ENCODE measurements at places on chromosomes 7 and 10. TPM values are rescaled to one million over a fixed set of nuclear protein-coding genes. Genes with fewer than 3 reads are reported as not detected.

ZCCHC24 gene
- total RNA-seq: 10.7 TPM

AGAP6 gene
- total RNA-seq: 12.3 TPM

AQP1 gene
- total RNA-seq: 0.87 TPM

DNA sequence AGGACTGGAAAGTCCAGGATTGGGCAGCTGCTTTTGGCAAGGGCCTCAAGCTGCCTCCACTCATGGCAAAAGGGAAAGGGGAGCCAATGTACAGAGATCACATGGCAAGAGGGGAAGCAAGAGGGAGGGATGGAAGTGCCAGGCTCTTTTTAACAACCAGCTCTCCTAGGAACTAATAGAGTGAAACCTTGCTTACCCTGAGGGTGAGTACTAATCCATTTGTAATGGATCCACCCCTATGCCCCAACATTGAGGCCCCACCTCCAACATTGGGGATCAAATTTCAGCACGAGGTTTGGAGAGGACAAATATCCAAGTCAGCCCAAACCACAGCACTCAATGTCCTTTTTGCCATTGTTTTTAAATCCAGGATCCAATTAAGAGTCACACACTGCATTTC lies 12.5 kb downstream of the HABP2 start:
- no peak overlapping the region for H3K27ac ChIP-seq
- H3K4me3 ChIP-seq: no peak overlapping the region
- H3K27me3 ChIP-seq: peaks cover 22% of the 10 kb centered on the region
- H3K36me3 ChIP-seq: no peaks in the 10 kb centered on the region
- DNase-seq: no peak

GRCh38 chr7:27112955-27113949 lies 10.8 kb upstream of the HOXA2 start:
- H3K27ac ChIP-seq: no peak overlapping the region
- H3K36me3 ChIP-seq: no peaks in the 10 kb centered on the region
- H3K4me1 ChIP-seq: no peaks in the 10 kb centered on the region

DNA sequence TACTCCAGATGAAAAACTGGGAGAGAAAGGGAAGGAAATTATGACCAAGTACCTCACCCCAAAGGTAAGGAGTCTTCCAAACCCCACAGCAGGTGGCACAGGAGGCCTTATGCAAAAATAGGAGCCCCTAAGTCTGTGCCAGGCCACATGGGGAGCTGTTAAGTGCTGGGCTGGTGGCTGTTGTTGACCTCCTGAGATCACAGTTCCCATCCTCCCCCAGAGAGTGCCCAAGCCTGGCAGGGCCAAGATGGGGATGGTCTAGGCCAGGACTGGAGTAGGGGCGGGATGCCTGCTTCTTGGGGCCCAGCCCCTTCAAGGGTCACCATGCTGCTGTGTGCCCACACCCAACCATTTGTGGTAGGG lies 145.8 kb downstream of the RGS10 start:
- no peak overlapping the region for H3K27ac ChIP-seq
- H3K4me3 ChIP-seq: no peak overlapping the region
- no peak for DNase-seq
- peaks cover 10% of the 10 kb centered on the region for H3K4me1 ChIP-seq
- H3K36me3 ChIP-seq: no peaks in the 10 kb centered on the region

- H3K4me3 ChIP-seq: no peak overlapping the region
- H3K27me3 ChIP-seq: no peaks in the 10 kb centered on the region
- H3K4me1 ChIP-seq: no peaks in the 10 kb centered on the region
- DNase-seq: no peak
These were observed 97.7 kb downstream of the HTR5A start for GRCh38 chr7:155167706-155168365.

DNA sequence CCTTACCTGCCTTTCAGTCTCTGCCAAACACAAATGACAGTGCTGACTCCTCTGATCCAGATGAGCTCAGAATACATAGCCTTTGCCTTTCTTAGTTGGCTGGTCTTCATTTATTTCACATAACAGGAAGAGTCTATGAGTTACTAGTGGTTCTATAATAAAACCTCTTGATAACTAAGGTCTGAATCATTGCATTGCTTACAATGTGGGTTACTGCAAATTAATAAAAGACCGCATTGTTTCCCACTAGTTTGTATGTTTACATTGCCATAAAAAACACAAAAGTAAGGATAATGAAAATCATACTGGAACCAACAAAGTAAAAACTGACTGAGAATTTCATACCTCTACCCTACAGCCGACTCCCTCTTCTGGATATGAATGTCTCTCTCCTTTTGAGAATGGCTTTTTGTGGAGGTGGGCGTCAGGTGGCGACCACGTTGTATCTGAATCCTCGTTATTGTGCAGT lies 62.0 kb upstream of the AKR1E2 start:
- no peak for DNase-seq
- no peaks in the 10 kb centered on the region for H3K36me3 ChIP-seq
- H3K27me3 ChIP-seq: no peaks in the 10 kb centered on the region
- H3K4me3 ChIP-seq: no peak overlapping the region

DNA sequence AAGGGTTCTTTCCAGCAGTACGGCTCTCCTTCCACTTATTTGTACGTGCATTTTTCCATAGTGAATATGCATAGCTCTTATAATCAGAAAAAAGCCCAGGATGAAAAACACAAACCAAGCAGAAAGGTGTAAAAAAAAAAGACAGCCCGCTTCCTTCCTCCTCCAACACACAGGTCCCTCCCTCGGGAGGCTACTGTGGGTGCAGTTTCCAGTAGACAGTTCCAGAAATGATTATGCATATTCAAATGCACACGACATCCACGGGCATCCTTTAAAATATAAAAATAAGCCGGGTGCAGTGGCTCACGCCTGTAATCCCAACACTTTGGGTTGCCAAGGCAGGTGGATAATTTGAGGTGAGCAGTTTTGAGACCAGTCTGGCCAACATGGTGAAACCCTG lies 59.9 kb downstream of the TNRC18 start:
- no peak overlapping the region for H3K4me3 ChIP-seq
- H3K36me3 ChIP-seq: no peaks in the 10 kb centered on the region
- H3K27me3 ChIP-seq: no peaks in the 10 kb centered on the region
- H3K4me1 ChIP-seq: no peaks in the 10 kb centered on the region
- DNase-seq: no peak
